ENCODE measurements at places on chromosomes 5 and 9. TPM values are rescaled to one million over a fixed set of nuclear protein-coding genes. Genes with fewer than 3 reads are reported as not detected.

- no peaks in the 10 kb centered on the region for H3K27me3 ChIP-seq
- no peaks in the 10 kb centered on the region for H3K36me3 ChIP-seq
- no peak for DNase-seq
- H3K27ac ChIP-seq, result no peak overlapping the region
- H3K4me3 ChIP-seq, result no peak overlapping the region
Measured at GRCh38 chr5:118068886-118069285, 919.5 kb downstream of the DTWD2 start.

- DNase-seq, result no peak
- H3K4me1 ChIP-seq, result peaks cover 12% of the 10 kb centered on the region
- H3K27me3 ChIP-seq, result no peaks in the 10 kb centered on the region
- no peaks in the 10 kb centered on the region for H3K36me3 ChIP-seq
Measured at GRCh38 chr5:61965069-61965468, 340.9 kb upstream of the KIF2A start.

DNA sequence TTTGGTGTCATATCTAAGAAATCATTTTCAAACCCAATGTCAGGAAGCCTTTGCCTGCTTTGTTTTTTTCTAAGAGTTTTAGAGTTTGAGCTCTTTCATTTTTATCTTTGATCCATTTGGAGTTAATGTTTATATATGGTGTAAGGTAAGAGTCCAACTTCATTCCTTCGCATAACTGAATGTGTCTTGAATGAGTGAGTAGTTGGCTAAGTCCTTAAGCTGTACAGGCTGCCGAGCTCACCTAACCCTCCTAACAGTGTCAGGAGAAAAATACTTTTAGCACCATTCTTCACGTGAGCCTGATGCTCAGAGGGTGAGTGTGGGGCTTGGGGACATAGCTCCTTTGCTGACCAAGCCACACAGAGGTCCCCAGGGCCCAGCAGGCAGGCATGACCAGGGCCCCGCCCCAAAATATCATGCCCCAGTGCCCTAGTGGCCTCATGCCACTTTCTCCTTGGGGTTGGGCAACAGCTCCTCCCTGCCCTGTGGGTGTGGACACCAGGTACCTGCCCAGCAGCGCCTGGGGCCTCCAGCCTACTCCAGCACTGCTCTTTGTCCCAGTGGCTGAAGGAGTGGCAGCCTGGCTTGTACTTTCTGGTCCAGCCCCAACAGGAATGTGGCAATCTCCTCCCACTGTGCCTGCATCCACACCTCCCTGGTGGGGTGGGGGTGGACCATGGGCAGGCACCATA, 17.2 kb downstream of the PPARGC1B start:
- no peak overlapping the region for H3K4me3 ChIP-seq
- H3K27me3 ChIP-seq, result no peaks in the 10 kb centered on the region

- H3K36me3 ChIP-seq, result no peaks in the 10 kb centered on the region
- H3K27ac ChIP-seq, result no peak overlapping the region
- no peak overlapping the region for H3K4me3 ChIP-seq
- no peaks in the 10 kb centered on the region for H3K27me3 ChIP-seq
- DNase-seq, result no peak
Measured at GRCh38 chr5:163915481-163915961, 410.1 kb downstream of the MAT2B start.

- no peak overlapping the region for H3K27ac ChIP-seq
- H3K4me1 ChIP-seq, result peaks cover 11% of the 10 kb centered on the region
- peaks cover 65% of the 10 kb centered on the region for H3K27me3 ChIP-seq
- H3K36me3 ChIP-seq, result no peaks in the 10 kb centered on the region
Measured at GRCh38 chr5:998246-999031, 10.2 kb upstream of the NKD2 start.

GRCh38 chr9:80561526-80561925, 989.8 kb downstream of the TLE4 start:
- no peak for DNase-seq
- H3K4me3 ChIP-seq, result no peak overlapping the region
- no peaks in the 10 kb centered on the region for H3K36me3 ChIP-seq
- peaks cover 4% of the 10 kb centered on the region for H3K4me1 ChIP-seq
- H3K27me3 ChIP-seq, result no peaks in the 10 kb centered on the region
- no peak overlapping the region for H3K27ac ChIP-seq

- H3K4me1 ChIP-seq, result peaks cover 10% of the 10 kb centered on the region
- peaks cover 7% of the 10 kb centered on the region for H3K27me3 ChIP-seq
- H3K36me3 ChIP-seq, result no peaks in the 10 kb centered on the region
Measured at GRCh38 chr5:50445296-50445949, 4.3 kb upstream of the EMB start.

DNA sequence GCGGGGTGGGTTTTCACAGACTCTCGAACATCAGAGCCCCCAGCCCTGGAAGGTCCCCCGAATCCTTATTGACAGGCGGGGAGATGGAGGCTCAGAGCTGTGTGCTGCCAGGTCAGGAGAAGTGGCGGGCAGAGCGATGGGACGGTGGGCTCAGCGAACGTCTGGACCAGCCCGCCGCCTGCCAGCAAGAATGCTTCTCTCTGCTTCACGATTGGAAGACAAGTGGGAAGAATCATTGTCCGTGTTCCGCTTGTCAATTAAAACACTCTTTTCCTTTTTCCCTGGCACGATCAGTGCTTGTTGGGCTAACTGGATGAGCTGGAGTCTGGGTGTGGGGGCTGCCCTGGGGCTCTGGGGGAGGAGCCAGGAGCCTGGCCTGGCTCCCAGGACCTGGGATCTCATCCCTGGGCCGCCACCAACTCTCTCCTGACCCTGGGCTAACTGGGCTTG, 1.6 kb downstream of the COL5A1 start:
- DNase-seq, result no peak
- peaks cover 33% of the 10 kb centered on the region for H3K36me3 ChIP-seq
- H3K27me3 ChIP-seq, result no peaks in the 10 kb centered on the region
- peak overlapping the region; percentile 95 for H3K4me3 ChIP-seq
- peak overlapping the region; percentile 90 for H3K27ac ChIP-seq

GRCh38 chr5:162529886-162530285, 462.3 kb downstream of the GABRG2 start:
- H3K4me1 ChIP-seq, result no peaks in the 10 kb centered on the region
- no peak overlapping the region for H3K4me3 ChIP-seq
- H3K27ac ChIP-seq, result no peak overlapping the region
- H3K36me3 ChIP-seq, result no peaks in the 10 kb centered on the region

DNA sequence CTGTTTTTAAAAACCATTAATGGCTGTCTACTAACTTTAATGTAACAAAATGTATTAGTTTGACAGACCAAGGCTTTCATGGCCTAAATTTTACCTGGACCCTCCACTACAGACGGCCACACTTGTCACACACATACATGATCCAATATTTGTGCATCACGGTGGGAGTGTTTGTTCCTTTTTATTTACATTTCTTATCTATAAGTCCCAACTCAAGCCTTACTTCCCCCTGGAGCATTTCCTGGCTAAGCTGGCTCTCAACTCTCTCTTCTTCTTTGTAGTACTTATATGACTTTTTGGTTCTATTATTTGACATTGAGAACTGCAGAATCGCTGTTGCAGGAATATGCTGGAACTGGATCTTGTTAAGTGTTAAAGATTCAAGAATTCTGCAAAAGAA, 534.4 kb downstream of the RAB3C start:
- H3K27me3 ChIP-seq, result no peaks in the 10 kb centered on the region
- H3K4me3 ChIP-seq, result no peak overlapping the region
- peaks cover 12% of the 10 kb centered on the region for H3K4me1 ChIP-seq
- H3K36me3 ChIP-seq, result peaks cover 1% of the 10 kb centered on the region
- H3K27ac ChIP-seq, result no peak overlapping the region
- no peak for DNase-seq

GRCh38 chr9:88835038-88835466, 156.2 kb upstream of the S1PR3 start:
- H3K27ac ChIP-seq, result peak overlapping the region; percentile 47
- H3K4me3 ChIP-seq, result no peak overlapping the region
- DNase-seq, result no peak

DNA sequence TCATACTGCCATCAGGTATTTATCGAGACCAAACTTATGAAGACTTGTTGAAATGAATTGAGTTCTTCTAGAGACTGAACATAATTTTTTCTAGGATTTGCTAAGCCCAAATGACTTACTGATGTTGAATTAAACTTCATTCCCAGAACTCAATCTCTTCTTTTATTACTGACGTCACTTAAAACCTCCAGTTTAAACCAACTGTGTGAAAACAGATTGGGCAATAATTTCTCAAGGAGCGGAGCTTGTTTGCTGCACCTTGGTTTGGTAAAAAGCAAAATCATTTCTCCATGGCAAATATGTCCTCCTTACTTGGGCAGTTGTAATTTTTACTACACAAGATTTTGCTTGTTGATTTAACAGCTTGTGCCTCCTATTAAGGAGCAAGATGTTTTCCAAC, 37.4 kb downstream of the CFAP90 start:
- H3K36me3 ChIP-seq, result no peaks in the 10 kb centered on the region
- H3K27ac ChIP-seq, result no peak overlapping the region
- H3K27me3 ChIP-seq, result peaks cover 25% of the 10 kb centered on the region
- no peak overlapping the region for H3K4me3 ChIP-seq
- no peak for DNase-seq

GRCh38 chr9:37911271-37911681, 7.3 kb upstream of the SLC25A51 start:
- no peak overlapping the region for H3K4me3 ChIP-seq
- H3K4me1 ChIP-seq, result peaks cover 12% of the 10 kb centered on the region
- H3K27me3 ChIP-seq, result no peaks in the 10 kb centered on the region
- no peak overlapping the region for H3K27ac ChIP-seq
- DNase-seq, result no peak
- H3K36me3 ChIP-seq, result no peaks in the 10 kb centered on the region

GRCh38 chr5:177103523-177104253, 17.0 kb downstream of the FGFR4 start:
- H3K36me3 ChIP-seq, result peaks cover 2% of the 10 kb centered on the region
- H3K27me3 ChIP-seq, result peaks cover 2% of the 10 kb centered on the region
- no peak overlapping the region for H3K4me3 ChIP-seq

- H3K4me1 ChIP-seq, result peaks cover 71% of the 10 kb centered on the region
- no peak for DNase-seq
- H3K4me3 ChIP-seq, result no peak overlapping the region
- peak overlapping the region; percentile 84 for H3K27ac ChIP-seq
- H3K27me3 ChIP-seq, result no peaks in the 10 kb centered on the region
Measured at GRCh38 chr5:54643685-54644106, 126.1 kb downstream of the SNX18 start.

- H3K4me3 ChIP-seq, result no peak overlapping the region
- H3K27ac ChIP-seq, result no peak overlapping the region
- H3K4me1 ChIP-seq, result no peaks in the 10 kb centered on the region
- H3K27me3 ChIP-seq, result no peaks in the 10 kb centered on the region
Measured at GRCh38 chr9:33366979-33367480, 35.3 kb downstream of the AQP7 start.

GRCh38 chr9:124008694-124009530, 2.7 kb upstream of the LHX2 start:
- no peak overlapping the region for H3K27ac ChIP-seq
- peak; percentile 77 for DNase-seq
- peaks cover 70% of the 10 kb centered on the region for H3K27me3 ChIP-seq
- H3K4me3 ChIP-seq, result no peak overlapping the region

GRCh38 chr5:69033690-69034089, 60.1 kb upstream of the SLC30A5 start:
- no peak overlapping the region for H3K4me3 ChIP-seq
- DNase-seq, result no peak
- H3K36me3 ChIP-seq, result no peaks in the 10 kb centered on the region
- H3K4me1 ChIP-seq, result peaks cover 5% of the 10 kb centered on the region

GRCh38 chr9:17614903-17615302, 36.0 kb downstream of the SH3GL2 start:
- no peak overlapping the region for H3K27ac ChIP-seq
- no peak overlapping the region for H3K4me3 ChIP-seq
- no peaks in the 10 kb centered on the region for H3K4me1 ChIP-seq

DNA sequence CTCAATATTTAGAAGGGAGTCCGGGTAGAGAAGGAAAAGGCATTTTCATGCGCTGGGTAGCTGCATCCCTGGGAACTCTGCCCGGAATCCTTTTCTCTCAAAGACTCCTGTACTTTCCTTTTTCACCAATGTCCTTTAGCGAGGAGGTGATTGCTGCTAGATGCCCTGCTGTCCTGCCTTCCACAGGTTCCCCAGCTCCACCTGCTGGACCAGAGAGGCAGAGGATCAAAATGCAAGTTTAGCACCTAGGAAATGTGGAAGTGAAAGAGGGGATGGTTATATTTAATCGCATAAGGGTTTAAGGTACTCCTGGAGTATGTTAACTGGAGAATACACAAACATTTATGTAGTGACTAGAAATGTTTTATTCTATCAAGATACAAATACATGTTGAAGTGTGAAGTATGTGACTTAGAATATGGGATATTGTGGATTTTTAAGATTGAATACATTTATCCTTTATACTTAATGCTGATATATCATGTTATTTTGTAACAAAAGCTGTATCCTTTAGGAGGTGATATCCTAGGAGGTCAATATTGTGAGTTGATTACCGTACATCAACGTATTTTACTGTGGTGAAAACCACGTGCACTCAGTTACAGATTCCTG, 145.7 kb downstream of the ARHGAP26 start:
- no peak overlapping the region for H3K27ac ChIP-seq
- peaks cover 13% of the 10 kb centered on the region for H3K36me3 ChIP-seq
- H3K27me3 ChIP-seq, result no peaks in the 10 kb centered on the region
- H3K4me1 ChIP-seq, result no peaks in the 10 kb centered on the region
- no peak for DNase-seq
- no peak overlapping the region for H3K4me3 ChIP-seq

DNA sequence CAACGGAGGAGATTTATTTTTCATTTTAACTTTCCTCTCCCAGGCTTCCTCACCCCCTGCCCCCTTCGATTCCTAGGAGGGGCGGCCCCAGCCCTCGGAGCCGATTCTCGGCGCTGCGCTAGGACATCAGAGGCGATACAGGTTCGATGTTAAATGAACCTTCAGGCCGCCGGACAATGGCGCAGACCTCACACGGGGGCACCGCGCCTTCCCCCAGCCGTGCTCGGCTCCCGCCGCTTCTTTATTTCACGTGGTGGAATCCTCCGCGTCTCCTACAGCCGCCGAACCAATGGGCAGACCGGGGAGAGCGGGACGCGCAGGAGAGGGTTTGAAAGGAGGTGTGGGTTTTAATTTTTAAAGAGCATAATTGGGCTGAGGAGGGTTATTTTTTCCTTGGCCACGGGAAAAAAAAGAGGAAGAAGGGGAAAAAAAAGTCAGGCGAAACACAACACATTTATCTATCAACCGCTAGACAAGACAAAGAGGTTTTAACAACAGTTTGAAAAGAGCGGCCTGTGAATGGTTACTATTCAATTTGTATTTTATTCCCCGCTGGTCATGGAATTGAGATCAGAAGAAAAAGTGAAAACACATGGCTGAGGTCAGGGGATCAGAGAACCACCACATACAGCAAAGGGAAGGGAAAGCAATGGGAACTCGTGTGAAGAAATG, 126.8 kb downstream of the TMEM174 start:
- H3K4me3 ChIP-seq, result peak overlapping the region; percentile 57
- peak overlapping the region; percentile 49 for H3K27ac ChIP-seq

GRCh38 chr9:99433555-99433954, 211.5 kb downstream of the SEC61B start:
- H3K36me3 ChIP-seq, result no peaks in the 10 kb centered on the region
- peaks cover 18% of the 10 kb centered on the region for H3K4me1 ChIP-seq
- H3K27ac ChIP-seq, result peak overlapping the region; percentile 38
- no peaks in the 10 kb centered on the region for H3K27me3 ChIP-seq
- H3K4me3 ChIP-seq, result no peak overlapping the region

NTRK2 gene
- 40.0 TPM for total RNA-seq

SEC61B gene
- 181 TPM for total RNA-seq

PWWP2A gene
- 18.5 TPM for total RNA-seq

Data from chondrocyte (in vitro differentiated cells).